SK-N-SH treated with all-trans-retinoic acid at 6 μM for 48 hours (cell line): ENCODE measurements at places on chromosomes 3 and 15.

- ATAC-seq = no peak
Measured at GRCh38 chr15:91887321-91887720, 33.8 kb downstream of the SLCO3A1 start.

DNA sequence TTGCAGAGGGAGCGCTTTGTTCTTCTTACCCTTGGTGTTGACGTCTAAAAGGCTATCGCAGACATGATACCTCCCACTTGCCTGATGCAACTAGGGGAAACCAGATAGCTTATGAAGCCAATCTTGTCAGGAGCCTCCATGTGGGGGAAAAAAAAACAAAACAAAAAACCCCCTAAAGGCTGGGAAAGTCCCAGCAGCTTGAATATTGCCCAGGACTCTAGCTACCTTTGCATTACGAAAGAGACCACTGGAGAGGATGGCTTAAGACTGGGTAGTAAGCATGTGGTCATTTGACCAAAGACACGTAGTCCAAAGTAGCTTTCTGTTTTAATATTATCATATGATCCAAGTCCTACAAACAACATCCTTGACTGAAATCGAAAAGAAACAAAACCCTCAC lies 120.7 kb upstream of the WNT5A start:
- ATAC-seq = no peak

- no peak for ATAC-seq
Measured at GRCh38 chr3:197471221-197472010, 84.4 kb downstream of the BDH1 start.

DNA sequence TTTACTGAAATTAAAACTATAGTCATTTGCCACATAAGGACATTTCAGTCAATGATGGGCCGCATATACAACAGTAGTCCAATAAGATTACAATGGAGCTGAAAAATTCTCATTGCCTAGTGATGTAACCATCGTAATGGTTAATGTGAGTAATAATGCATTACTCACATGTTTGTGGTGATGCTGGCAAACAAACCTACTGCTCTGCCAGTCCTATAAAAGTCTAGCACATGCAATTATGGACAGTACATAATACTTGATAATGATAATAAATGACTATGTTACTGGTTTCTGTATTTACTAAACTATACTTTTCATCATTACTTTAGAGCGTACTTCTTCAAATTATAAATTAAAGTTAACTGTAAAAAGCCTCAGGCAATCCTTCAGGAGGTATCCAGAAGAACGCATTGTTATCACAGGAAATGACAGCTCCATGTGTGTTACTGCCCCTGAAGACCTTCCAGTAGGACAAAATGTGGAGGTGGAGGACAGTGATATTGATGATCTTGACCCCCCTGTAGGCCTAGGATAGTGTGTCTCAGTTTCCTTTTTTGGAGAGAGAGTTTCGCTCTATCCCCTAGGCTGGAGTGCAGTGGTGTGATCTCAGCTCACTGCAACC lies 102.7 kb downstream of the ATP1B3 start:
- peak; percentile 66 for ATAC-seq

- ATAC-seq = peak; percentile 61; the same call in 2 of the 3 replicates
Measured at GRCh38 chr3:129855832-129856419, 37.6 kb downstream of the TMCC1 start.

GRCh38 chr3:130783629-130784028 lies 37.0 kb upstream of the PIK3R4 start:
- no peak for ATAC-seq

GRCh38 chr3:4812591-4812990 lies 166.6 kb upstream of the BHLHE40 start:
- ATAC-seq = no peak

DNA sequence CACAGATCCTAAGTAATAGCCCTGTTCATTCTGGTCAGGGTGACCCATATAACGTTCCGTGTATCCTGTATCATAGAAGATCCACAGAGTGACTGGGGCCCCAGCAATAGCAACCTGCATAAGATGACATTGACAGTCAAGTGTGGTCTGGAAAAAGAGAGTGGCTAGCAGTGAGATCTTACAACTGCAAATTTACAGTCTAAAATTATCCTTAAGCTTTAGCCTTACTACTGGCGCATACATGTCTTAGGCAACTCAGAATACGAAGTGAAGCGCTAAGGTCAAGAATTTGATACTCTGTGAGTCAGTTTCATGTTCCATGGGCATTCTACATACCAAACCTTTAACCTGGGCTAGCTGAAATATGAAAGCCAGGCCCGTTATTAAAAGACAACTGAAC lies 29.2 kb upstream of the IGDCC4 start:
- no peak for ATAC-seq

GRCh38 chr3:24033818-24034217 lies 88.7 kb downstream of the NR1D2 start:
- no peak for ATAC-seq

DNA sequence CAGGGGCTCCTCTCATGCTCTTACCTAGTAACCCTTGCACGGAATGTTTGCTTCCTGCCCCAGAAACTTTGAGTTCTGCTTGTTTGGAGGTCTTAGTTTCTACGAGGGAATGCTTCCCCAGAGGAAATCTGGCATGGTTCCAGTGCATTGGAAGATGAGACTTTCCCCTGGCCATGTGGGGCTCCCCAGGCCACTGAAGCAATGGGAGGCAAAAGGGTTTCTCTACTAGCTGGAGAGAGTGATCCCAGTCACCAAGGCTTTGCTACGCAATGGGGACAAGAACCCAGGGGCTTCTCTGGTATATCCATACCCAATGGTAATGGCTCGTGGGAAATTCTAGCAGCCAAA lies 44.2 kb upstream of the RPL32 start:
- no peak for ATAC-seq

DNA sequence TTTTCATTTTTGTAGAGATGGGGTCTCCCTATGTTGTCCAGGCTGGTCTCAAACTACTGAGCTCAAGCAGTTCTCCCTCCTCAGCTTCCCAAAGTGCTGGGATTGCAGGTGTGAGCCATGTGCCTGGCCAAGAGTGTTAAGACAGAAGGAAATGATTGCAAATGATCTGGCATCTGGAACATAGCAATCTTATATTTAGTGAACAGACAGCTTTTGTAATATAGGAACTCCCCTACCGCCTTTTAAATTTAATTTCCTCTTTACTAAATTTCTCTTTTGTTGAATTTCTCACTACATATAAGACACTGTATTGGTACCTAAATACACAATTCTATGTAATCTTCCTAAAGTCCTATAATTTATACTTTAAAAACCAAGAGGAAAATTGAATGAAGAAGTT lies 13.1 kb downstream of the ANO10 start:
- ATAC-seq = no peak

GRCh38 chr15:70242951-70243685 lies 145.4 kb upstream of the TLE3 start:
- no peak for ATAC-seq

GRCh38 chr3:45139372-45140140 lies 6.6 kb downstream of the CDCP1 start:
- ATAC-seq = no peak

- no peak for ATAC-seq
Measured at GRCh38 chr15:40932156-40932555, 3.0 kb downstream of the DLL4 start.

GRCh38 chr3:122112754-122113153 lies 57.6 kb downstream of the CD86 start:
- ATAC-seq = no peak

- no peak for ATAC-seq
Measured at GRCh38 chr15:92921215-92922131, 21.3 kb downstream of the CHD2 start.

DNA sequence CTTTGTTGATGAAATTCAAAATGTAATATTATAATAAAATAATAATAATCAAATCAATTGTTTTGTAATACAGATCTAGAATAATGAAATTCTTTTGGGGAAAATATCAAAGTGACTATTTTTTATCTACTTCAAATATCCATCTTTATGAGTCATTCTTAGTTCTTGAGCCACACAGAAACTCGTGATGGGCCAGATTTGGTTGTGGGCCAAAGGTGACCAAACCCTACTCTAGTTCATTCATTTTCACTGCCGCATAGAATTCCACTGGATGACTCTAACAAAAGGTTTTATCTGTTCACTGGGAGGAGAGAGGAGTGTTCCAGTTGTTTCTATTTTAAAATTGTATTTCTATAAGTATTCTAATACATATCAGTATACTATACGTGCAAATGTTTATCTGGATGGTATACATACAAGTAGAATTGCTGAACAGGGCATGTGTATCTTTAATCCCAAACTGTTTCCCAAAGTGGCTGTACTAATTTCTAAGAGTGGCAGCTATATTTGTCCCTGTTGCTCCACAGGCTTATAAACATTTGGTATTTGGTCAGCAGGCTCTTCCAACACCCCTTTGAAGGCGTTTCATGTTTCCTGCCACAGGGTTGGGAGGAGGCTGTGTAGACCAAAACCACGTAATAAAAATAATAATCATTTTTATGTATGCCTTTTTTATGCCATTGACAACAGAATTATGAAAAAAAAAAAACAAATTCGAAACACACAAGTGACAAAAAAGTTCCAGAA lies 7.3 kb upstream of the RTP3 start:
- no peak for ATAC-seq

DNA sequence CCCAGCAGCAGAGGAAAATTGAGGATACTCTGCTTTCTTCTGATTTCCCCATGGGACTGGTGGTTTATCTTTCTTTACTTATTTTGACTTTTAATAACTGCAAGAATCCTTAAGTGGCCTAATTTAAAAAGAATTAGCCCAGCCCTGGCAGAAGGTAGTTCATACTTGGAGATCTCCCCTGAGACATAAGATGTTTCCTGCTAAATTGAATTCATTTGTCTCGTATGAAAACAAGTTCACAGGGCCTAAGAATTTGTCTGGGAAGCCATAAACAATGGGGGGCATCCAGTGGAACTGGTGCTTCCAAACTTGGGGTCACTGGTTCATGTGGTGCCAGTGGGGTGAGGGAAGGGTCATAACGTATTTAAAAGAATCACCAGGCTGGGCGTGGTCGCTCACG lies 283.1 kb upstream of the RASGRP1 start:
- no peak for ATAC-seq

DNA sequence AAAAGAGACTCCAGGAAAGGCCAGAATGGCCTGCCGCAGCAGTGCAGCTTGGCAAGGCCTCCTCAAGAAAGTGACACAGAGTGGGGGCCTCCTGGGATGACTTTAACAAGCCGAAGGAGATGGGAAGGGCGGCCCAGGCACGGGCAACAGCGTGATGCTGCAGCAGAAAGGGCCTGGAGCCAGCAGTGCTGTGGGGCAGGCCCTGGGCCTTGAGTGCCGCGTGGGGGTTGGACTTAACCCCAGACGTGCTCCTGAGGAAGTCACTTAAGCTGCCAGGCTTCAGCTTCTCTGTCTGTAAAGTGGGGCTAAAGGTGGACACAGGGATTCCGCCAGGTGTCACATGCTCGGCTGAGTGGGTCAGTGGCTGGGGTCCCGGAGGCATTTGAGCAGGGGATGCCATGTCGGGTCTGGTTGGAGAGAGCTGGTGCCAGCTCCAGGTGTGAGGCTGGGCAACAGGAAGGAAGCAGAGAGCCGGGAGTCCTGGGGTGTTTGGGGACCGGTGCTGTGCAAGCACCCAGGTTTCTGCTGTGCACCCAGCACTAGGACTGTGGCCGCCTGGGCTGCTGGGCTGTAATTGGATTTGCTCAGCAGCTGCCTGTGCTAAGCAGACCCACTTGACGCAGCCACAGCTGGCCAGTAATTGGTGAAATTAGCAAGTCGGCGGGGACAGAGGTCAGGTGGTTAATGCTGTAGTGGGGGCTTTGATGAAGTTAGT lies 7.8 kb downstream of the DNAJB8 start:
- no peak for ATAC-seq

DNA sequence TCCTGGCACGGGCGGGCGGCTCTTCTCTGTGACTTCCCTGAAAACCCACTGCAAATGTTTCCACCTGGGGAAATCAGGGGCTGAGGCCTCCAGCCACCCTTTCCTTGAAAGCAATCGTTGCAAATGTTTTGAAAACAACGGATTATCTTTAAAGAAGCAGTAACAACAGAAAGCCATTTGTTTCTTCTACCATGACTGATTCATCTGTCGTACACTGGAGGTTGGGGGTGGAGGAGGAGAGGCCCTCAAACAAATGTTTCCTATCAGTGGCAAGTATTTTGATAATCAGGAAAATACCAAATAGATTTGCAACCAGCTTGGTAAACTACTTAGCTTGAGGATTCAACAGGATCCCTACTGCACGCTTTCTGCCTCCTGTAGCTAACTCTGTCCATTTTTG lies 114.9 kb downstream of the PDZRN3 start:
- ATAC-seq = no peak

- no peak for ATAC-seq
Measured at GRCh38 chr3:58556001-58556400, 19.0 kb upstream of the ACOX2 start.

DNA sequence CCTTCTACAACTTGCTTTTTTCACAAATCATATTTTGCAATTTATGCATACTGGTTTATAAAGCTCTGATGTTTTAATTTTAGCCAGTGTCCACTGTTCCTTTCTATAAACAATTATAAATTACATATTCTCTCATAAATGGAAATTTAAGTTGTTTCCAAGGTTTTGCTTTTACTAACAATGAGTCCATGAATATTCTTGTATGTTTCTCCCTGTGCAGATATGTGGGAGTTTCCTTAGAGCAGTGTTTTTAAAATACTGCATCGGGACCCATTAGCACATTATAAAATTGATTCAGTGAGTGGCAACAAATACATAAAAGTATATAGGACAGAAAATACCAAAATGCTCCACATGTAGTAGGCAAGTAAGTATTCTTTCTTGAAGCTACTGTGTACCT lies 235.6 kb downstream of the PCCB start:
- ATAC-seq = no peak

GRCh38 chr3:128784843-128785242 lies 58.9 kb downstream of the RAB7A start:
- ATAC-seq = no peak

GRCh38 chr3:112730210-112730609 lies 89.3 kb upstream of the CCDC80 start:
- no peak for ATAC-seq

GRCh38 chr3:108862865-108863798 lies 40.5 kb downstream of the TRAT1 start:
- ATAC-seq = peak; percentile 97

- no peak for ATAC-seq
Measured at GRCh38 chr3:89562373-89562772, 455.0 kb downstream of the EPHA3 start.

- ATAC-seq = peak; percentile 67
Measured at GRCh38 chr3:179713643-179714090, 60.8 kb downstream of the USP13 start.

DNA sequence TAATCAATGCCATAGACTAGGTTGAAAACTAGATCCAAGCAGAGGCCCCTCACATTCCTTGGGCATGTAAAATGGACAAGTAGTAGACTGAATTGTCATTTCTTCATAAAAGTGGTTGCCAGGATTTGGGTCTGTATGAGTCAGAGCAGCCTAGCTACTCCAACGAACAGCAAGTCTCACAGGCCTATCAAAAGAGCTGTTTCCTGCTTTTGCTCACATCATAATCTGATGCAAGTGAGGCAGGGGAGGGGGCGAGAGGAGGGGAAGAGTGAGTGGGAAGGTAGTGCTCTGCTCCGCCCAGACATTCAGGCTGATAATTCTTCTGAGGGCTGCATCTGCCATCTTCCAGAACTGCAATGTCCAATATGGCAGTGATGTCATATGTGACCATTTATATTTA lies 228.9 kb upstream of the PRICKLE2 start:
- ATAC-seq = peak; percentile 67

GRCh38 chr15:43775411-43775965 lies 1.3 kb downstream of the ELL3 start:
- peak; percentile 53 for ATAC-seq
